NCI-H82 (cell line): ENCODE measurements at places on chromosomes 7 and 10.

DNA sequence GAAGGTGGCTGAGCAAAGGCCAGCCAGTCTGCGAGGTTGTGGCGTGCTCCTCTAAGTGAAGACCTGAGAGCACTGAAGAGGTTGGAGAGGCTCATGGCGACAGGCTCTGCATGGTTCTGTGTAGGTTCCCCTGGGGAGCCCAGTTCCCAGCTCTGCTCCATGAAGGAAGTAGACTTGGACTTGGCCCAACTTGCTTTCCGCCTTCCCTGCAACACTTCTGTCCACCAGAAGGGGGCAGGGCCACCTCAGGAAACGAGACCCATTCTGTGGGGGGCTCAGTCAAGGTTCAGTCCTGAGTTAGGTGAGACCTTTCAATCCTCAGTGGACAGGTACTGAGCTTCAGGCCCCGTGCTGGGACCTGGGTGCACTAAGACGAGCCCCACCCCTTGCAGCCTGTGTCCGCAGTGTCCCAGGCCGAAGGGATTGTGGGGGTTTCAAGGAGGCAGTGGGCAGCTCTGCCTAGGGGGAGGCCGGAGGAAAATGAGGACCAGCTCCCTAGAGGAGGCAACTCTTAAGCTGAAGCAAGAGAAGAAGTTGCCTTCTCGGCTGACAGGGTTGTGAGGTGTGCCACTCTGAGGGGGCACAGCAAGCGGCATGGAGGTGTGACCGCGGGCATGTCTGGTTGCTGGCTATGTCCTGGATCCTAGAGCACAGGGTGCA lies 15.0 kb upstream of the PCBD1 start:
- DNase-seq, result peak; percentile 73

DNA sequence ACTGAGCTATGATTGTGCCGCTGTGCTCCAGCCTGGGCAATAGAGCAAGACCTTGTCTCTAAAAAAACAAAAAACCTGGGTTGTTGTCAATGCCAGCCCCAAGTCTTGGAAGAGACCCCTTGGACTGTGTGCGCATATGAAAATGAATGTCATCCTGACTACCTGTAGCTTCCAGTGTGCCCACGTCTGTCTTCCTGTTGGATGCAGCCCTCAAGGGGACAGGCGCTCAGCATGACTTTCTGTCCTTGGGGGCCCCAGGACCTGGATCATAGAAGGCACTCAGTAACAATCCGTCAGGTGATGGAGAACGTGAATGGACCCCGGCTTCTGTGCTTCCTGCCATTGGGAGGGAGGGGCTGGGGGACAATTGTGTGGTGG lies 9.0 kb downstream of the PRF1 start:
- DNase-seq, result no peak

- DNase-seq, result peak; percentile 90
Observed at GRCh38 chr7:69656890-69657289, 58.6 kb downstream of the AUTS2 start.

DNA sequence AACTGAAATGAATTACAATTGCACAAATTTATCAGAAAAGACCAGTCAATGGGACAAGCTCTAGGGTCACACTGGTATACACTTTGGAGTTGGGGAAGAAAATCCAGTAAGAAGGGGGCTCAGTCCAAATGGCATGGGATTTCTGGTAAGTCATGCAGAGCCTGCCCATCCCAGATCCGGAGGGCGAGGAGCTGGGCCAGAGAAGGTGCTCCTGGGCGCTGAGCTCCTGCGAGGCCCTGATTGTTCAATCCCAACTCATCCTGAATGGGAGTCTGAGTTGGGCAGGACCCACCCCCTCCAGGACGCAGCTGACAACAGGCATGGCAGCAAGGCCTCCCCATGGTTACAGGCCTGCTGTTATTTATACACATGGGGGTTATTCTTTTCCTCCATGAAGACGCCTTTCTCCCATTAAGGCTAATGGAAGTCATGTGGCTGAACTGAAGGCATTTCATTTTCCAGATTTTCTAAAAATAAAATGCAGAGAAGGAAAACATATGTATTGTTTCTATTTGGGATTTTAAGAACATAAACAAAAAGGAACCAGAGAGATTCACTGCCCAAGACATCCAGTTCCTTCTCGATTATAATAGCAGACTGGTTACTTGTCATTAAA lies 91.1 kb upstream of the ADAM12 start:
- no peak for DNase-seq

DNA sequence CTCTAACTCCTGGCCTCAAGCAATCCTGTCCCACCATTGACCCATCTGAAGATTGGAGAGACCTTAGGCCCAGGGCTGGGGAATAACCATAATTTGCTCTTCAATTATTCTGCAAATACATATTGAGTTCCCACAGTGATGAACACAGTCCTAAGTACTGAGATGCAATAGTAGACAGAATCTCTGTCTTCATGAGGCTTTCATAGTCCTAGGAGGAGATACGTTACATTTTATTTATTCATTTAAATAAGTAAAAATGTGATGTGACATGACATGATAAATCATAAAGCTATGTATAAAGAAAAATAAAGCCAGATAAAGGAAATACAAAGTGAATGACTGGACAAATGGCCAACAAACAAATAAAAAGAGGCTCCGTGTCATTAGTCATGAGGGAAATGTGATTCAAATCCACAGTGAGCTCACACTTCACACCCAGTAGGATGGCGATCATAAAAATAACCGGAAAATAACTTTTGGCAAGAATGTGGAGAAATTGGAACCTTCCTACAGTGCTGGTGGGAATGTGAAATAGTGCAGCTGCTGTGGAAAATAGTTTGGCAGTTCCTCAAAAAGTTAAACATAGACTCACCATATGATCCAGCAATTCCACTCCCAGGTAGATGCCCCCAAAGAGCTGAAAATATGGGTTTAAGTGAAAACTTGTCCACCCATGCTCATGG lies 52.1 kb upstream of the JCAD start:
- no peak for DNase-seq

- DNase-seq, result peak; percentile 58
Observed at GRCh38 chr10:13271552-13272163, 28.2 kb downstream of the PHYH start.

DNA sequence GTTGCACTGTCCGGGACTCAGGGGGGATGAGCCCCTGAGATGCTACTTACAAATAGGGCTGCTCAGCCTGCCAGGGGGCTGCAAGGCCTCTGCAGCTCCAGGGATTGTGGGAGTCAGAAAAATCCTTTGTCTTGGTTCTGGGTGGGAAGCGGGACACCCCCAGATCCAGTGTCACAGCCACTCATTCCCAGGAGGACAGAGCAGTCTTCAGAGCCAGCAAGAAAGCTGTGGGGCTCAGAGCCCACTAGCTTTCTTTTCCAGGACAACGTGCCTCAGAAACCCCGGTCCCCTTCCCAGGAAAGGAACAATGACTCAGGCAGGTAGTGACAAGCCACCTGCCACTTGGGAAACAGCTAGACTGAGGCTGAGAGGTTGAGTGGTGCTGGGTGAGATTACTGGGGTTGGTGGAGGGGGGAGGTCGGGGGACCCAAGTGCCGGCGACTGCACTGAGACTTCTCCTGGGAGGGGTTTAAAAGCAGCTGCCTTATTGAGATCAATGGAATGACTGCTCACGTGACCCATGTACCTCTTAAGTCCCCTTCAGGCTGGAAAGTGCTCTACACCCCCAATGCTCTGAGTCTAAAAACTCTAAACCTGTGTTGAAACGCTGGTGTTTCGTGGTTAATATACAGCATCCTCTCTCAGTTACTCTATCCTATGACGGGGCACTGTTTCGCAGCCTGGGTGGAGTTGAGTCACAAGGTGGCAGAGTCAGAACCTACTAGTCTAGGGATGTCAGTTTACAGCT lies 123.6 kb downstream of the UBE2H start:
- DNase-seq, result peak; percentile 71

- no peak for DNase-seq
Observed at GRCh38 chr10:69677985-69678654, 48.1 kb downstream of the FAM241B start.

- no peak for DNase-seq
Observed at GRCh38 chr7:134995239-134996096, 9.2 kb downstream of the AGBL3 start.

- no peak for DNase-seq
Observed at GRCh38 chr10:79940431-79940830, 8.5 kb downstream of the SFTPD start.

DNA sequence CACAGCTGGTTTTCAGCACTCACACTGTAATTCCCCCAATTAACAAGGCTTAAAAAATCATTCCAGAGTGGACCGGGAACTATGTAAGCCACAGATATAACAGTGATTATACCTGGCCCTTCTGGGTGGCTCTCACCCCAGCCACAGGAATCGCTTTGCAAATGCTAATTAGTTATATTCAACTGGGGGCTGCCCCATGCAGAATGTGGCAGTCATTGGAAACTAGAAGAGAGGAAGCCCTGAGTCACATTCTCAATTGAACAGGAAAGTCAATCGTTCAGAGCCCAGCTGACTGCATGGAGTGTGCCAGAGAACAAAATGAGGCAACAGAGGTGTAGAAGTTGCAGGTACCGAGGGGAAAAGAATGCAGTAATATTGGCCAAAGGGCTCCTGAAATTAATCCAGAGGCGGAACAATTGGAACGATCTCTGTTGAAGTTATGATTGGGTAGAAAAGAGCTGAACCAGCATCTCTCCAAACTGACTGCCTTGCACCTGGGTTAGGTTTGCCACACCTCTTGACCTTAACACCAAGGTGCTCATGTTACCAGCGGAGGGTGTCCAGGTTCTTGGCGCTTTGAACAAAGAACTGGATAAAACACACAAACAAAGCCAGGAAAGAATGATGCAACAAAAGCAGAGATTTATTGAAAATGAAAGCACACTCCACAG lies 909.7 kb upstream of the AUTS2 start:
- DNase-seq, result peak; percentile 73

- peak; percentile 45 for DNase-seq
Observed at GRCh38 chr7:27947586-27948278, 207.8 kb downstream of the TAX1BP1 start.

- DNase-seq, result no peak
Observed at GRCh38 chr10:6595499-6595898, 15.4 kb upstream of the PRKCQ start.

- DNase-seq, result no peak
Observed at GRCh38 chr10:33074443-33074842, 116.4 kb upstream of the ITGB1 start.

GRCh38 chr10:112580267-112580666 lies 133.3 kb downstream of the VTI1A start:
- no peak for DNase-seq

DNA sequence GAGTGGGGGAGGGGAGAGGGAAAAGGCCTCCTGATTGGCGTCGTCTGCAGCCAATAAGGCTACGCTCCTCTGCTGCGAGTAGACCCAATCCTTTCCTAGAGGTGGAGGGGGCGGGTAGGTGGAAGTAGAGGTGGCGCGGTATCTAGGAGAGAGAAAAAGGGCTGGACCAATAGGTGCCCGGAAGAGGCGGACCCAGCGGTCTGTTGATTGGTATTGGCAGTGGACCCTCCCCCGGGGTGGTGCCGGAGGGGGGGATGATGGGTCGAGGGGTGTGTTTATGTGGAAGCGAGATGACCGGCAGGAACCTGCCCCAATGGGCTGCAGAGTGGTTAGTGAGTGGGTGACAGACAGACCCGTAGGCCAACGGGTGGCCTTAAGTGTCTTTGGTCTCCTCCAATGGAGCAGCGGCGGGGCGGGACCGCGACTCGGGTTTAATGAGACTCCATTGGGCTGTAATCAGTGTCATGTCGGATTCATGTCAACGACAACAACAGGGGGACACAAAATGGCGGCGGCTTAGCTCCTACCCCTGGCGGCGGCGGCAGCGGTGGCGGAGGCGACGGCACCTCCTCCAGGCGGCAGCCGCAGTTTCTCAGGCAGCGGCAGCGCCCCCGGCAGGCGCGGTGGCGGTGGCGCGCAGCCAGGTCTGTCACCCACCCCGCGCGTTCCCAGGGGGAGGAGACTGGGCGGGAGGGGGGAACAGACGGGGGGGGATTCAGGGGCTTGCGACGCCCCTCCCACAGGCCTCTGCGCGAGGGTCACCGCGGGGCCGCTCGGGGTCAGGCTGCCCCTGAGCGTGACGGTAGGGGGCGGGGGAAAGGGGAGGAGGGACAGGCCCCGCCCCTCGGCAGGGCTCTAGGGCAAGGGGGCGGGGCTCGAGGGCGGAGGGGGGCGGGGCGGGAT lies at the start of gene KAT6B:
KAT6B (plus strand) TSS at position 459 of the 903 bp plus-strand sequence. CDS start 16,258 bp downstream, outside the sequence.
- peak; percentile 100 for DNase-seq

DNA sequence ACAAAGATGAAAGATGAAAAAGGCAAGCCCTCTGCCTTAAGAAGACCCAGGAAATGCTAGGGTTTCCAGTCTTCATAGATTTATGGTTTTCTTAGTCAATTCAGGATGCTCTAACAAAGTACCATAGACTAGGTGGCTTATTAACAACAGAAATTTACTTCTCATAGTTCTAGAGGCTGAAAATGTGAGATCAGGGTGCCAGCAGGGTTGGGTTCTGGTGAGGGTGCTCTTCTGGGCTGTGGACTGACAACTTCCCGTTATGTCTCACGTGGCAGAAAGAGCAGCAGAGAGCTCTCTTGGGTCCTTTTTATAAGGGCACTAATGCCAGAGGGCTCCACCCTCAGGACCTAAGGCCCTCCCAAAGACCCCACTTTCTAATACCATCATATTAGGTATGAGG lies 23.7 kb downstream of the ELMO1 start:
- no peak for DNase-seq

GRCh38 chr7:98213296-98213887 lies 2.2 kb downstream of the BHLHA15 start:
- DNase-seq, result no peak

GRCh38 chr7:7221599-7222038 lies 39.3 kb downstream of the C1GALT1 start:
- no peak for DNase-seq

DNA sequence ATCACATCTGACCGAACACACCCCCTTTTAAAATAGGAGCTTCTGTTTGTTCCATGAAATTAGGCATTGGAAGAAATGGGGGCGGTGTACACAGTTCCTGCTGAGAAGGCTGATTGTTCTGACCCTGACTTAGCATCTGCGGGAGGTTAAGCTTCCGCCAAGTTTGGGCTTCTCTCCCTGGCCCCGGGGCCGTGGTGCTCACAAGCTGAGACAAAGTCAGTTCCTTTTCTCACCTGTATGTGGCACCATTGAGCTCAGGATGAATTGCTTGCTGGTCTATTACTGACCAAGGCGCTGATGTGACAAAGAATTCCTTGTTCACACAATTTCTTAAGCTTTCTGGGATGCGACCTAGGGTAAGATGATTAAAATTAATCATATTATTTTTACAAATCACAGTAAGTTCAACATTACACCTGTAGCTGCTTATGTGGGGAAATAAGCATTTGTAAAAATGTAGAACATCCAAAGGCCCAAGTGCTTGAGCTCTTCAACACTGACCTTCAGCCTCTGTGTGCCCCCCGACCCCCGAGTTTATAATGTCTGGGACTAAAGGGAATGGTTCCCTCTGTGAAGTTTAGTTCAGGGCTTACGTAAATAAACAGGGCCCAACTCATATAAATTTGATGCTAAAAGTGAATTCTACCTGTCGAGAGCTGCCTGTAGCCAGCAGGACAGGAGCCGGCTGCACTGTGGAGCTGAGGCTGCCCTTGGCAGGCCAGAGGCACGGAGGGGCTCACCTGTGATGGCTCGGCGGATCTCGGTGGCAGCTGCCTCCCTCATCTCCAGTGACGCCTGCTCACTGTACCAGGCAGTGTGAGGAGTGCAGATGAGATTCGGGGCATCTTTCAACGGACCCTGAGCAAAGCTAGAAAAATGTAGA lies 50.8 kb downstream of the ZRANB1 start:
- peak; percentile 70 for DNase-seq
